ENCODE measurements at places on chromosomes 11 and 22. TPM values are rescaled to one million over a fixed set of nuclear protein-coding genes. Genes with fewer than 3 reads are reported as not detected.

The MS4A1 gene
- not detected for total RNA-seq

The GNG3 gene
- not detected for total RNA-seq

The MAJIN gene
- total RNA-seq: not detected

The CARD18 gene
- not detected for total RNA-seq

The DENND6B gene
- total RNA-seq: 1.7 TPM

The UCP3 gene
- total RNA-seq: 1.2 TPM

The C11orf97 gene
- not detected for total RNA-seq

The KRTAP5-8 gene
- total RNA-seq: not detected

The SCO2 gene
- 5.7 TPM for total RNA-seq

The A4GALT gene
- 0.63 TPM for total RNA-seq

The DDX25 gene
- total RNA-seq: not detected

The THAP7 gene
- 44.3 TPM for total RNA-seq

The LRRC4C gene
- not detected for total RNA-seq

The MPPED2 gene
- total RNA-seq: not detected

The HBE1 gene
- 0.62 TPM for total RNA-seq

The GRM5 gene
- total RNA-seq: not detected

The ME3 gene
- total RNA-seq: 80.8 TPM

The OR10V1 gene
- total RNA-seq: not detected

The SCUBE2 gene
- 0.18 TPM for total RNA-seq

The CSNK2A3 gene
- 2.3 TPM for total RNA-seq

The OR5B21 gene
- total RNA-seq: not detected

The SYCE3 gene
- total RNA-seq: 1.3 TPM

The PEX26 gene
- 51.3 TPM for total RNA-seq

The MMP27 gene
- not detected for total RNA-seq

The MAPK12 gene
- total RNA-seq: 22.4 TPM

The RASD2 gene
- 0.46 TPM for total RNA-seq

The CCDC87 gene
- not detected for total RNA-seq

The SMC1B gene
- total RNA-seq: not detected

The CCDC116 gene
- total RNA-seq: not detected

The SCN4B gene
- not detected for total RNA-seq

The CYB5R2 gene
- total RNA-seq: 2.9 TPM

The DSCAML1 gene
- not detected for total RNA-seq

The NFAM1 gene
- 0.11 TPM for total RNA-seq

The LUZP2 gene
- 0.46 TPM for total RNA-seq

The SORL1 gene
- 74.5 TPM for total RNA-seq

The MPZL2 gene
- 51.5 TPM for total RNA-seq

The SCGB1A1 gene
- not detected for total RNA-seq

The TTC36 gene
- total RNA-seq: 6.2 TPM

The ANKRD49 gene
- 6.9 TPM for total RNA-seq

The INS gene
- not detected for total RNA-seq
